Endodermal cell (in vitro differentiated cells): ENCODE measurements at places on chromosomes 4 and X. TPM values are rescaled to one million over a fixed set of nuclear protein-coding genes. Genes with fewer than 3 reads are reported as not detected.

The WDFY3 gene
- total RNA-seq: 90.3 and 103 TPM in 2 replicates

The AMBN gene
- not detected in 2 replicates for total RNA-seq

The TLR10 gene
- not detected in 3 replicates for total RNA-seq

The SH3TC1 gene
- total RNA-seq: 1.8 to 4.4 TPM (median 1.9 TPM) in 3 replicates

The GABRB1 gene
- total RNA-seq: not detected in 3 replicates

The PRKG2 gene
- 1.8 and 2.4 TPM in 2 replicates for total RNA-seq

The PSAPL1 gene
- 0.23 to 0.70 TPM (median 0.24 TPM) in 3 replicates for total RNA-seq

The GAB1 gene
- total RNA-seq: 28.3 and 28.8 TPM in 2 replicates

The INTS6L gene
- total RNA-seq: 7.0 to 8.9 TPM (median 7.3 TPM) in 3 replicates

The SPANXA1 gene
- total RNA-seq: not detected in 2 replicates

GRCh38 chr4:39390603-39391002 is 16.1 kb upstream of the KLB start:
- no peaks in the 10 kb centered on the region for H3K27me3 ChIP-seq
- H3K4me1 ChIP-seq: no peaks in the 10 kb centered on the region
- H3K4me3 ChIP-seq: no peak overlapping the region
- H3K27ac ChIP-seq: no peak overlapping the region
- H3K36me3 ChIP-seq: no peaks in the 10 kb centered on the region

GRCh38 chr4:115454228-115454627 is 340.8 kb upstream of the NDST4 start:
- H3K36me3 ChIP-seq: no peaks in the 10 kb centered on the region
- H3K4me3 ChIP-seq: no peak overlapping the region
- H3K27ac ChIP-seq: no peak overlapping the region
- no peak for DNase-seq
- no peaks in the 10 kb centered on the region for H3K4me1 ChIP-seq

DNA sequence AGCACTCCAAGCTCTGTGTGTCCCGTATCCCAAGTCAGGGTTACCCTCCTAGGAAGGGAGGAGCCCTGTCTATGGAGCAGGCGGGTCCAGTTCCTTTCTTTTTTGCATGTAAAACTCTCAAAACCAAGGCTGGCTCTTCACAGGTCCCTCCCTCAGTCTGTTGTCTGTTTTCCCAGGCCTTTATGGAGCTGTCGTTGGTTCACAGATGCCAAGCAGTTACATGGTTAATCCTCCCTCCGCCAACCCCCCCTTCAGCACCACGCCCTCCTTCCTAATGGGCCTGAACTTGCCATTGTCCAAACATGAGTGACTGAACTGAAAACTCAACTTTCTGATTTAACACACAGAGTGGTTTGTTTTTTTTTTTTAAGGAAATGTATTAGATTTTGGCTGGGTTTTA is 148.3 kb downstream of the STOX2 start:
- no peak overlapping the region for H3K4me3 ChIP-seq
- no peak for DNase-seq
- H3K4me1 ChIP-seq: no peaks in the 10 kb centered on the region
- H3K36me3 ChIP-seq: no peaks in the 10 kb centered on the region
- no peak overlapping the region for H3K27ac ChIP-seq

- no peaks in the 10 kb centered on the region for H3K4me1 ChIP-seq
- H3K36me3 ChIP-seq: peaks cover 64% of the 10 kb centered on the region
- H3K4me3 ChIP-seq: no peak overlapping the region
- H3K27me3 ChIP-seq: no peaks in the 10 kb centered on the region
Observed at GRCh38 chr4:113496698-113497097, 264.8 kb downstream of the CAMK2D start.

DNA sequence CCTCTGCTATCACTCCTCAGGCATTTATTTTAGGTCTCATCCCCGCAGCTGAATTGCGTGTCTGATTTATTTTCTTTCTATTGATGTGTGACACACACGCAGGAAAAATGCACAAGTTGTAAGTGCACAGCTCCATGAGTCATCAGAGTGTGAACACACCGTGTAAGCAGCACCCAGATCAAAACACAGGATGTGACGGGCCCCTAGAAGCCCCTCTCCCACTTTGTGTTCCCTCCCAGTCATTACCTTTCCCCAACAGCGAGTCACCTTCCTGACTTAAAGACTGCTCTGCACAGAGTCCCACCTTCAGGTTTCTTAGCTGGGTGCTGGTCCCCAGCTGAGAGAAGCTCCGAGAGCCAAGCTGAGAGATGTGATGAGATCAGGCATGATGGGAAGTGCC is 436.7 kb downstream of the MID1IP1 start:
- H3K27me3 ChIP-seq: no peaks in the 10 kb centered on the region
- DNase-seq: no peak
- no peaks in the 10 kb centered on the region for H3K36me3 ChIP-seq
- no peak overlapping the region for H3K4me3 ChIP-seq

GRCh38 chr4:151729731-151730559 is 30.9 kb downstream of the GATB start:
- H3K4me3 ChIP-seq: no peak overlapping the region
- no peaks in the 10 kb centered on the region for H3K27me3 ChIP-seq
- no peak overlapping the region for H3K27ac ChIP-seq

GRCh38 chr4:22932326-22932725 is 239.6 kb downstream of the GBA3 start:
- no peak overlapping the region for H3K4me3 ChIP-seq
- no peak overlapping the region for H3K27ac ChIP-seq
- DNase-seq: no peak
- H3K27me3 ChIP-seq: no peaks in the 10 kb centered on the region

DNA sequence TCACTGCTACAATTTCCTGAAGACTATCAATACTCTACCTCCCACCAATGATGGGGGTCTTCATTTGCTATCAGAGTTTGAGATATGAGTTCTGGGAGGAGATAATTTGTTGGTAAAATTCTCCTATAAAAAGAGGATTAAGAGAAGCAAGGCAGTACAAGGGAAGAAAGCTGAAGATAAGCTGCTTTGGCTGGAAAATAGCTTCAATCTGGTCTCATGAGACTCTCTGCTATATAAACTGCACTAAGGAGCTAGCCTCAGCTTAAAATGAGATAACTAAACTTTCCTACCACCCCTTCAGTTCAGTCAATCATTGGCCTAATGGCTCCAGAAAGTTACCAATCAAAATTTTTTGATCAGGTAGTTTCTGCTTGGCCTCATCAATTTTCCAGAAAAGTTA is 2105.0 kb downstream of the ARAP2 start:
- no peak overlapping the region for H3K4me3 ChIP-seq
- no peaks in the 10 kb centered on the region for H3K27me3 ChIP-seq
- H3K4me1 ChIP-seq: no peaks in the 10 kb centered on the region
- no peak for DNase-seq
- H3K36me3 ChIP-seq: no peaks in the 10 kb centered on the region

GRCh38 chr4:22014222-22014741 is 65.7 kb upstream of the KCNIP4 start:
- no peaks in the 10 kb centered on the region for H3K27me3 ChIP-seq
- no peak overlapping the region for H3K4me3 ChIP-seq
- H3K36me3 ChIP-seq: no peaks in the 10 kb centered on the region
- H3K4me1 ChIP-seq: no peaks in the 10 kb centered on the region
- no peak overlapping the region for H3K27ac ChIP-seq
- DNase-seq: no peak

DNA sequence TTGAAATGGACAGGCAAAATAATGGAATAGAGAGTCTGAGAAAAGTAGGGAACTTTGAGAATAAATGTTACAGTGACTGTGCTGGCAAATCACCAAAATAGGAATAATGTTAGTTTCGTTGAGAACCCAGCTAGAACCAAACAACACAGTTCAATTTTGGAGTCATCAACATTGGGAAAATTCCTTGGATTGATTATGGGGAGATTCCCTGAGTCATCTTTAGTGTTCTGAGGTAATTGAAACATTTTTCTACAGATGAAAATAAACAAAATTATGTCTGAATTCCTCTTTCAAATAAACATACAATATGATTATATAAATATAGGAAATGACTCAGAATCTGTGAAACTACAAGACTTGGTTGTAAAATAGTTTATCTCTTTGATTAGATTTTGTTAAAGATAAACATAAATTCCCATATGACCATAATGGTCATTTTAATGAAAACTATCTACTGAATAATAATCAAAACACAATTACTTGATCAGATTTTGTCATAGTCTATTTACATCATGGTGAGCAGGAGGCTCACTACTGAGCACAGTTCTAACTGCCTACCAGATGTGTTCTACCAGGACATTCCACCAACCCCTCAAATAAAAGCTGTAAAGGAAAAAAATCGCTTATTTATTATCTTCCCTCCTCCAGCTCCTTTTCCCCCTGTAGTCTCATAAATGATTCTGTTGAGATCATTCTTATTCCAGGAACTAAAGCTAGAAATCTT is 51.4 kb upstream of the GABRA2 start:
- no peak overlapping the region for H3K27ac ChIP-seq
- no peaks in the 10 kb centered on the region for H3K4me1 ChIP-seq
- DNase-seq: no peak

- H3K27me3 ChIP-seq: no peaks in the 10 kb centered on the region
- no peak overlapping the region for H3K27ac ChIP-seq
- no peaks in the 10 kb centered on the region for H3K4me1 ChIP-seq
- no peak overlapping the region for H3K4me3 ChIP-seq
- DNase-seq: no peak
Observed at GRCh38 chr4:109735566-109736365, 5.9 kb upstream of the PLA2G12A start.

DNA sequence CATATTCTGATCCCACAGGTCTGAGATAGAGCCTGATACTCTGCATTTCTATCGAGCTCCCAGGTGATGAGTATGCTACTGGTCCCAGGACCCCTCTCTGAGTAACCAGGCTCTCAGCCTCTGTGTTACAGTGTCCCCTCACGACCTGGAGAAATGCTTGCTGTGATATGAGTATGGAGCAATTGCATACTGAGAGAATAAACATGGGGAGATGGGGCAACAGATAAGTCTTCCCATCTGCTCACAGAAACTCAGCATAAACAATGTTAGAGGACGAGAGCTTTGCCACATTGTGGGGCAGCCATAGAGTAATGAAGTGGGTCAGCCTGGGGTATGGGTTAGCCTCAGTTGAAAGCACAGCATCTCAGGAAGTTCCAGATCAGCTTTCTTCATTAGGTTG is 82.6 kb upstream of the HS3ST1 start:
- H3K27ac ChIP-seq: no peak overlapping the region
- H3K4me1 ChIP-seq: peaks cover 7% of the 10 kb centered on the region
- H3K36me3 ChIP-seq: no peaks in the 10 kb centered on the region
- no peak overlapping the region for H3K4me3 ChIP-seq
- no peak for DNase-seq

DNA sequence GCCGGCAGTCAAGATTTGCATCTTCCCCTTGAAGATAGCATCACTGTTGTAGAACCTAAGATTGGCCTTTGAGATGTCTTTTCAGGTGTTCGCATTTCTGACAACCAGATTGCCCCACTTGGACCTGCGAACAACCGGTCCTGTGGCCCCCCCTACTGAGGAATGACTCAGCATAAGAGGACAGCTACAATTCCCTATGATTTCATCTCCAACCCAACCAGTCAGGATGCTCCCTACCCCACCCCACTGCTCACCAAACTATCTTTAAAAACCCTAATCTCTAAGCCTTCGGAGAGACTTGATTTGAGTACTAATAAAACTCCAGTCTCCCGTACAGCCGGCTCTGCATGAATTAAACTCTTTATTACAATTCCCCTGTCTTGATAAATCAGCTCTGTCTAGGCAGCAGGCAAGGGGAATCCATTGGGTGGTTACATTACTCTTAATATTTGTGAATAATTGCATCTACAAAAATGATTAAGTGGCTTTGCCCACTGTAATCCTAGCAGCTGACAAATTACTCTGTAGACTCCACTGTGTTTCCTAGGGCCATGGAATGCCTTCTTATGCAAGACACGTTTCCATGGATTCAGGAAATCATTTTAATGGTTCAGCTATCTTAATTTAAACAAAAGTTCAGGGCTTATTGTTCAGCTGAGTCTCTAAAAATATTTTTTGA is 95.4 kb downstream of the GPR143 start:
- H3K27ac ChIP-seq: no peak overlapping the region
- H3K36me3 ChIP-seq: no peaks in the 10 kb centered on the region
- H3K4me3 ChIP-seq: no peak overlapping the region
- no peaks in the 10 kb centered on the region for H3K27me3 ChIP-seq
- no peak for DNase-seq

GRCh38 chrX:13082206-13083065 is 38.0 kb upstream of the FAM9C start:
- no peak overlapping the region for H3K27ac ChIP-seq
- no peaks in the 10 kb centered on the region for H3K36me3 ChIP-seq
- no peak for DNase-seq
- no peak overlapping the region for H3K4me3 ChIP-seq

- H3K4me3 ChIP-seq: no peak overlapping the region
- no peak for DNase-seq
- H3K27ac ChIP-seq: no peak overlapping the region
Observed at GRCh38 chrX:114210879-114211278, 373.0 kb upstream of the HTR2C start.

- H3K4me3 ChIP-seq: no peak overlapping the region
- no peaks in the 10 kb centered on the region for H3K36me3 ChIP-seq
- H3K27me3 ChIP-seq: no peaks in the 10 kb centered on the region
- H3K4me1 ChIP-seq: no peaks in the 10 kb centered on the region
- no peak overlapping the region for H3K27ac ChIP-seq
Observed at GRCh38 chrX:95040104-95040503, 1366.1 kb downstream of the FAM133A start.

DNA sequence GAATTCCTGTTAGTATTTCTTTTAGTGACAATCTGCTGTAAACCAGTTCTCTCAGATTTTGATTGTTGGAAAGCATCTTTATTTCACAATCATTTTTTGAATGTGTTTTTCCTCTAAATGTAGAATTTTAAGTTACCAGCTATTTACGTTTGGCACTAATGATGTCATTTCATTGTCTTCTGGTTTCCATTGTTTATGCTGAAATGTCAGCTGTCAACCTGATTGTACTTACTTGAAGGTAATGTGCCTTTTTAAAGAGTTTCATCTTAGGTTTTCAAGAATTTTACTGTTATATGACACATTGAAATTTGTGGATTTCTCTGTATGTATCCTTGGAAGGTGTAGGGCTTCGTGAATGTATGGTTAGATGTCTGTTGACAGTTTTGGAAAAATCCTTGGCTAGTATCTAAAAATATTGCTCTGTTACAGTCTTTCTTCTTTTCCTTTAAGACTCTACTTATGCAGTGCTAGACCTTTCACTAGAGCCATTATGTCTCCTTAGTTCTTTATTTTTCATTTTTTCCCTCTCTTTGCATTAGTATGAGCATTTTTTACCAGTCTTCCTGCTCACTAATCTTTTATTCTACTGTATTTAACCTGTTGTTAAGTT is 30.4 kb downstream of the SMAD1 start:
- DNase-seq: no peak
- H3K4me3 ChIP-seq: no peak overlapping the region
- no peak overlapping the region for H3K27ac ChIP-seq
- no peaks in the 10 kb centered on the region for H3K4me1 ChIP-seq
- H3K27me3 ChIP-seq: no peaks in the 10 kb centered on the region

DNA sequence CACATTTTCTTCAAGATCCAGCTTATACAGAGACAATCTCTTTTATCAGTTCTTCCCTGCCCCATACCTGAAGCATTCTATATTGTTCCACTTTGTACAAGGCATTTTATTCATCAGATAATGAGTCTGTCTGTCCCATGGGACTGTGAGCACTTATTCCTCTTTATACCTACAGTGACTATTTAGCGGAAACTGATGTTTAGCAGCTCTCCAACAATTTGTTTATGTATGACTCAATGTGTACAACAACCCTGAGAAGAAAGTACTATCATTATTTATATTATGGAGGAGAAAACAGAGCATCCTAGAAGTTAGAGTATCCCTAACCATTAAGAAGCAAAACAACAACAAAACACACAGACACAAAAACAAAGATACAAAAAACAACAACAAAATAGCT is 306.5 kb downstream of the PRDM5 start:
- no peak overlapping the region for H3K4me3 ChIP-seq
- H3K27me3 ChIP-seq: no peaks in the 10 kb centered on the region

GRCh38 chr4:119676101-119676500 is 47.5 kb upstream of the PDE5A start:
- no peaks in the 10 kb centered on the region for H3K27me3 ChIP-seq
- H3K4me1 ChIP-seq: no peaks in the 10 kb centered on the region
- no peak overlapping the region for H3K4me3 ChIP-seq
- no peak overlapping the region for H3K27ac ChIP-seq
- H3K36me3 ChIP-seq: no peaks in the 10 kb centered on the region
